Stimulated activated CD4-positive, alpha-beta T cell treated with anti-CD3 and anti-CD28 coated beads, Interleukin-12 subunit alpha, Interleukin-12 subunit beta, amount 100 ng/mL, for 24 hours (primary cell): ENCODE measurements at places on chromosomes 13 and 19.
A peak's percentile ranks its signal among the peaks of the same experiment; 100 is the strongest.

- no peak for DNase-seq
These were observed 17.9 kb upstream of the ELAVL1 start for GRCh38 chr19:8023371-8023770.

- no peak for DNase-seq
These were observed 7.8 kb downstream of the KHSRP start for GRCh38 chr19:6416658-6417405.

GRCh38 chr13:28918030-28918429 lies 97.9 kb downstream of the MTUS2 start:
- DNase-seq: no peak

- DNase-seq: no peak
These were observed 711.5 kb downstream of the PCDH17 start for GRCh38 chr13:58343076-58343475.

DNA sequence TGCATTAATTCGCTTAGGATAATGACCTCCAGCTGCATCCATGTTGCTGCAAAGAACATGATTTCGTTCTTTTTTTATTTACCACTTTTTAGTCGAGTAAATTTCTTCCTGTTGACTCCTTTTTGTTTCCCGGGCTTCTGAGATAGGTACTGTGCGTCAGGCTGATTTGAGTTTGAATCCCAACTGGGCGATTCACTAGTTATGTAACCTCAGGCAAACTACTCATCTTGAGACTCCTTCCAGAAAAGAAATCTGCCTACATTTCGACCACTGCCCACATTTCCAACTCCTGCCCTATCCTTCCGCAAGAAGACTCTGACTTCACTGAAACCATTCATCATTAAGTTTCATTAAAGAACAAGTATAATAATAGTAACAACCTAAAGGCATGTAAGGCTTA lies 8.2 kb downstream of the SCEL start:
- no peak for DNase-seq

DNA sequence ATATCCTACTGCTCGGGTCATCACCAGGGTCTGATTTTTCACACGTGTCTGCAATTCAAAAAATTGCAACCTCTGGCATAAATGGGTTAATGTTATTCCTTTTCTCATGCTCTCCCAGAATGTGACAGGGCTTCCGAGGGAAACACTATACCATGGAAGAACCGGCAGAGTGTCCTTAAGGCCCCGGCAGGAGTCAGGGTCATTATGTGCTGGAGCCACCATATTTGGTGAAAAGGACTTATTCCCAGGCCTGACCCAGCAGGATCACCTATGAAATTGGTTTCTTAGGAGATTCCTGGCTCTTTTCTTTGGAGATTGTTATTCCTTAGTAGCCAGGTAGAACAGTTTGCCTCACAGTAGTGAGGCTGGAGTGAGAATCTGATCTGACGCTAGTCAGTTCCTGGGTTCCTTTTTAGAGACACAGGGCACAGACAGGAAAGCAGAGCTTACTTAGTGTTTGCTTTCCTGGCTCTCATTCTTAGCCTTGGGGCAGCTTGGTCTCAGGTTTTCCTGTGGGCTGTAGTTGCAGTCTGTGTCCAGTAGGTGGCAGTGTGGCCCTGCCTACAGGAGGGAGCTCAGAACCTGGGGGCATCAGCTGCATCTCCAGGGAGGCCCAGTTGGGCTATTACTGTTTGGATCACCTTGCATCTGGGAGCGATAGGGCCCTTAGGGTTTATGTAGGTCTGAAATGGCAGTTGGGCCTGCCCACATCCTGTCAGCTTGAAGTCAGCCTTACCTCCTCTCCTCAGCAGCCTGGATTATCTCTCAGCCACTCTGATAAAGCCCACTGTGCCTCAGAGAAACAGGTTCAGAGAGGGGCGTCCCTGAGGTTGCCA lies 12.4 kb downstream of the SNRNP70 start:
- peak; percentile 57 for DNase-seq

- DNase-seq: no peak
These were observed 29.8 kb downstream of the NFIX start for GRCh38 chr19:13024951-13025697.

DNA sequence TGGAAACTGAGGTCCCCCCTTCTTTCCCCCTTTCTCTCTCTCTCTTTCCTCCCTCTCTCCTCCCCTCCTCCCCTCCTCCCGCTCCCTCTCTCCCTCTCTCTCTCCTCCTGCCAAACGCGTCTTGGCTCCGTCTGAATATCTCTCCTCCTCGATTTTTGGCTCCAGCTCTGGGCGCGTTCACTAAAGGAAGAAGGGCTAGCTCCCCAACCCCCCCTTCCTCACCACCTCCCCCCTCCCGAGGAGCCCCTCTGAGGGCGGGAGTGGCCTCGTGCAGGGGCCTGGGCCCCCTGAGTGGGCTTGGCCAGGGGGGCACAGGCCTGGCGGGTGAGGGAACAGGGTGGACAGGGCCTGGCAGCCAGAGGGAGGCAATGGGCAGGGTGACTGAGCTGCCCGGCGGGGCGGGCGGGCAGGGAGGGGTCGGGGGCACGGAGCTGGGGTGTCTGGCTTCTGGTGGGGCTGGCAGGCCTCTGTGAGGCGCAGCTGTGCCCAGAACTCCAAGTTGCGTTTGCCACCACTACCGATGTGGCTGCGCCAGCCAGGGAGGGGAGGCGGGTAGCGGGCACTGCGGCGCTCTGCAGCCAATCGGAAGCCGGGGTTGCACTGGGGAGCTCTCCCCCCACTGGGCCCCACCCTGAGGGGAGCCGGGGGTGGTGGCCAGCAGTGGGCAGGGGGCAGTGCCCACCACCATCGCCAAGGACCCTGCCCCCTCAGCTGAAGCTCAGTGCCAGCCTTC lies 7.1 kb downstream of the NFIX start:
- no peak for DNase-seq

DNA sequence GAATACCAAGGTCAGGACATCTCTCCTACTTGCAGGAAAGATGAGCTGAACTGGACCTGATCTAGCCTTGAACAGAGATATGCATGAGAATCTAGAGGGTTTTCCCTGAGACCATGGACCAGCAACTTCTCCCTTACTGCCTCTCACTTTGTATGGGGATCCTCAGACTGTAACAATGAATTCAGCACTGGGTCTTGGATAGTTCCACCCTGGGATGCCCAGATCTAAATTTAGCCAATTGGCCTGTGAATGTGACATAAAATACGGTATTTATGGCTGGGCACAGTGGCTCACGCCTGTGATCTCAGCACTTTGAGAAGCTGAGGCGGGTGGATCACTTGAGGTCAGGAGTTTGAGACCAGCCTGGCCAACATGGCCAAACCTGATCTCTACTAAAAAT lies 15.3 kb upstream of the LILRA2 start:
- DNase-seq: no peak

GRCh38 chr19:1274852-1275259 lies 474 bp upstream of the FAM174C start:
- DNase-seq: no peak

GRCh38 chr19:51156710-51157109 lies 14.6 kb downstream of the SIGLEC7 start:
- DNase-seq: no peak

DNA sequence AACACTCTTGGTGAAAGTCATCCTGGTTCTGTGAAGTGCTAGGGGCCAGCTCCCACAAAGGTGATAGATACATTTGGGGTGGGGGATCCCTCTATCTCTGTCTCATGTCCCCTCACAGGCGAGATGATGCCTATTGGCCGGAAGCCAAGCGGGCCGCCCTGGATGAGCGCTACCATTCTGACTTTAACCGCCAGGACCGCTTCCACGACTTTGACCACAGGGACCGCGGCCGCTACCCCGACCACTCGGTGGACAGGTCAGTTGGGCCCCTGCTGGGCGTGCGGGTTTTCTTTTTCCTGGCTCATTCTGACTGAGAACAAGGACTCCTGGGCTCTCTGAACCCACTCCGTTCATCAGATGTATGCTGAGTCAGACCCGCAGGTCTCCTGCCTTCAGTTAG lies 16.4 kb downstream of the MICOS13 start:
- DNase-seq: no peak

DNA sequence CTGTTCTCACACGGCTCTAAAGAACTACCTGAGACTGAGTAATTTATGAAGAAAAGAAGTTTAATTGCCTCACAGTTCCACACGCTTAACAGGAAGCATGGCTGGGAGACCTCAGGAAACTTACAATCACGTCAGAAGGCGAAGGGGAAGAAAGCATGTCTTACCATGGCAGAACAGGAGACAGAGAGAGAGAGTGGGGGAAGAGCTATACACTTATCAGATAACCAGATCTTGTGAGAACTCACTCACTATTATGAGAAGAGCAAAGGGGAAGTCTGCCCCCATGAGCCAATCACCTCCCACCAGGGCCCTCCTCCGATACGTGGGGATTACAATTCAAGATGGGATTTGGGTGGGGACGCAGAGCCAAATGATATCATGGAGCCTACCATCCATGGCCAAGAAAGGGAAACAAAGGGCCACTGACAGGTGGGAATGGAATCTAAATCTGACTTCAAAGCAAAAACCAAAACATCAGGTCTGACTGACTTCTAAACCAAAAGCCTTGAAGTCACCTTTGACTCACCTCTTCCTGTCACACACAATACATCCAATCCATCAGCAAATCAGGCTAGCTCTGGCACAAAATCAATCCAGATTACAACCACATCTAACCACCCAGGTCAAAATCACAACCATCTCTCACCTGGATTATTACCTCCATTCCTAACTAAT lies 189.7 kb downstream of the ENOX1 start:
- no peak for DNase-seq

DNA sequence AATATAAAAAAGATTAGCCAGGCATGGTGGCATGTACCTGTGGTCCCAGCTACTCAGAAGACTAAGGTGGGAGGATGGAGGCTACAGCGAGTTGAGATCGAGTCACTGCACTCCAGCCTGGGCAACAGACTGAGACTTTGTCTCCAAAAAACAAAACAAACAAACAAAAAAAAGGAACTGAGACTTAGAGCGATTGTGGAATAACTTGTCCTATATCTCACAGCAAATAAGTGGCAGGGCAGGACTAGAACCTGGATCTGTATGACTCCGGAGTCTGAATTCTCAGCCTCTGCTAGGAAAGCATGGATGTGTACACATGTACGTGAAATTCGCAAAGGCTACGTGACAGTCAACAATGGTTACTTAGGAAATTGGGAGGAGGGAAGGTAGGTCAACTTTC lies 20.1 kb downstream of the KRTDAP start:
- no peak for DNase-seq

DNA sequence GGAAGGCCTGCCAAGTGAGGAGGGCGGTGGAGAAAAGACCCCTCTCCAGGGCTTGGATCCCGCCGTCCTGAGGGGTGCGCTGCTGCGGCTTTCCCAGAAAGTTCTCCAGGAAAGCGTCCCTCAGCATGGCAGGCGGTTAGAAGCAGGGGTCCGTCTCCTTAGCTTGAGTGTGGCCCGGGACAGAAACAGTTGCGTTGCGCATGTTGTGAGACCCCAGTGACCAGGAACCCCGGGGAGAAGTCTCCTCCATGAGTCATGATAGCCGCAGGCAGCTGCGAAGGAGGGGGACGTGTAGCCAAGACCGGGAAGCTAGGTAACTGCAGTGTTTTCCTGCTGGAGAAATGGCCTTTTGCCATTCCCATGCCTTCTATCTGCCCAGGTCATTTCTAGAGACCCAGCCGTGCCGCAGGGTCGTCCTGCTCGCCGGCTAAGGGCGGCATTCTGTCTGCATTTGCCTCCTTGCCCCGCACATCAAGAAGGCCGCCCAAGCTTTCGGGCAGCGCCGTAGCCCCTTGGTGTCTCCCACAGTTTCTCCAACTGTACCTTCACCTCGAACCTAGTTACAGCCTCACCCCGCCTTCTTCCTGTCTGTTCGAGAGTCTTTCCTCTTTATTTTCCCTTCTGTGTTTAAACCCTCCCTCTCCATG lies 64.3 kb downstream of the TM9SF2 start:
- no peak for DNase-seq

- DNase-seq: no peak
These were observed 5.2 kb downstream of the TRIP10 start for GRCh38 chr19:6744381-6745301.

DNA sequence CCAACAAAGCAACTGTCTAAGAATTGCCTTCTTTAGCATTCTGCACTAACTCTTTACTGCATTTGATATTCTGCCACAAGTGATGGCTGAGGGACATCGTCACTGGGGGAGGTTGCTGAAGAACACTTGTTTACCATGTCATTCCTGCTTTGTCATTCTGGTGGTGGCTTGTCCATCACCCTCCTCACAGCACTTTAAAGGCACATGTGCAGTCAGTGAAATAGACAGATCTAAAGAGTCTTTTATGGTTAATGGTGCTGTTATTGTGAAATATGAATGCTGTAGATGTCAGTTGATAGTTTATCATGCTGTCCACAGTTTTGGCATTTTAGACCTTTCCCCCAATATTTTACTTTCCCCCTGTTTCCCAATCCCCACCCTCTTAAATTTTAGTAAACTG lies 120.9 kb upstream of the TSC22D1 start:
- no peak for DNase-seq

GRCh38 chr19:4737955-4738600 lies 14.4 kb upstream of the DPP9 start:
- no peak for DNase-seq

- no peak for DNase-seq
These were observed 26.0 kb upstream of the ZNF331 start for GRCh38 chr19:53511933-53512374.

GRCh38 chr19:8320564-8321066 lies 560 bp downstream of the NDUFA7 start:
- DNase-seq: no peak

- DNase-seq: no peak
These were observed 14.4 kb downstream of the NAXD start for GRCh38 chr13:110629735-110630134.

GRCh38 chr19:29622166-29623070 lies 16.3 kb downstream of the POP4 start:
- peak; percentile 30 for DNase-seq

DNA sequence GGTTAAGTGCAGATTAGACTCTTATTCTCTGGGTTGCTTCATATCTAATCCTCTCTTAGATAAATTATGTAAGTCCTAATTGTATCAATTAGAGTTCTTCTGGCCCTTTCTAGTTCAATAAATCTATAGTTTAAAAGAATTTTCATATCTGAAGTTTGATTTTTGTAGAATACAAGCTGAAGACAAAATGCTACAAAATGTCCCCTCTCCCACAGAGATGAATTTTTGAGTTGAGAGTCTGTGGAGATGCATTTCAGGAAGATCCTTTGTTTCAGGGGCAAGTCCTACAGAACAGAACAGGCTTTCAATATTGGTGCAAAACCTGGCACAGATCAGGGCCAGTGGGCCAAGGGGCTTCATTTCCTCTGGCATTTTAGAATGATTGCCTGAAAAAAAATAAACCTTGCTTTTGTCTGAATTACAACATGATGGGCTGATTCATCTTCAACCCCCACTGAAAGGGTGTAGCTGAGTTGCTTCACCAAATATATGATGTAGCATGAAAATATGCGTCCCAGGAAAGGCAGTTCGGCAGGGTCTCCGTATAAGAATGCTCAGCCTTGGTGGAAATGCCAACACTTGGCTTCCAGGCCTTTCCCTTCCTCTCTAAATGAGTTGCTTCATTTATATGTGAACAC lies 6.4 kb upstream of the IPO5 start:
- DNase-seq: no peak

- DNase-seq: no peak
These were observed 102.0 kb downstream of the FOXO1 start for GRCh38 chr13:40564342-40565001.
